ENCODE measurements at places on chromosomes 12 and 14. TPM values are rescaled to one million over a fixed set of nuclear protein-coding genes. Genes with fewer than 3 reads are reported as not detected.

- no peak for DNase-seq
These were observed 23.7 kb downstream of the VDR start for GRCh38 chr12:47881051-47881450.

DNA sequence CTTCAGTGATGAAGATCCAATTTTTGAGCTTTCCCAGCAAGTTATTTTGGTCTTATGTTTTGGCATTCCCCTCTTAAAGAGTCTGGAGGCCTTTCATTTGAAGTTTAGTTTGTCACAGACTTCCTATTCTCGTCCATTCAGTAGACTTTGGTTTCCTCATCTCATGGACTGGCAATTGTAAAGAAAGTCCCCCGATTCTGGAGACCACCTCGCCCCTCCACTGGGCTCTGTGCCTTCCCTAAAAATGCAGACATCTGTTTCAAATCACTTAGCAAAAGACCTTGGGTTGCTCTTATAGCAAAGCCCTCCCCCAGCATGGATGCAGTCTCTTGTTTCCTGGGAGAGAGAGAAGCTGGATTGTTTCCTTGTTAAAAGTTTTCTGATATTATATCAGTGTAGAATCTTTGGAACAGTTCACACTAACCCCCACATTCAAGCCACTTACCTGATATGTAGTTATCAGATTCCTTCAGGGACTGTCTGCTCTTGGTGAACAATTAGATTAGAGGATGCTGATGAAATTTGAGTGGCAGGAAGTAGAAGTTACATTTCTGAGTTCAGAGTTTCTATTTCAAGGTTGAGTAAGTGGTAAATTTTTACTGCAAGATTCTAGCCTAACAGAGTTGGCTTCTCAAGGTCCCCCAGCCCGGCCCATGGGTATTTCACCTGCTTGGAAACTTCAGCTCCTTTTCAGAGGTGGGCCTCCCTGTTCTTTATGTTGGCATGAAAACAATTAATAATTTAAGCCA lies 56.3 kb downstream of the PLXNC1 start:
- DNase-seq: no peak

DNA sequence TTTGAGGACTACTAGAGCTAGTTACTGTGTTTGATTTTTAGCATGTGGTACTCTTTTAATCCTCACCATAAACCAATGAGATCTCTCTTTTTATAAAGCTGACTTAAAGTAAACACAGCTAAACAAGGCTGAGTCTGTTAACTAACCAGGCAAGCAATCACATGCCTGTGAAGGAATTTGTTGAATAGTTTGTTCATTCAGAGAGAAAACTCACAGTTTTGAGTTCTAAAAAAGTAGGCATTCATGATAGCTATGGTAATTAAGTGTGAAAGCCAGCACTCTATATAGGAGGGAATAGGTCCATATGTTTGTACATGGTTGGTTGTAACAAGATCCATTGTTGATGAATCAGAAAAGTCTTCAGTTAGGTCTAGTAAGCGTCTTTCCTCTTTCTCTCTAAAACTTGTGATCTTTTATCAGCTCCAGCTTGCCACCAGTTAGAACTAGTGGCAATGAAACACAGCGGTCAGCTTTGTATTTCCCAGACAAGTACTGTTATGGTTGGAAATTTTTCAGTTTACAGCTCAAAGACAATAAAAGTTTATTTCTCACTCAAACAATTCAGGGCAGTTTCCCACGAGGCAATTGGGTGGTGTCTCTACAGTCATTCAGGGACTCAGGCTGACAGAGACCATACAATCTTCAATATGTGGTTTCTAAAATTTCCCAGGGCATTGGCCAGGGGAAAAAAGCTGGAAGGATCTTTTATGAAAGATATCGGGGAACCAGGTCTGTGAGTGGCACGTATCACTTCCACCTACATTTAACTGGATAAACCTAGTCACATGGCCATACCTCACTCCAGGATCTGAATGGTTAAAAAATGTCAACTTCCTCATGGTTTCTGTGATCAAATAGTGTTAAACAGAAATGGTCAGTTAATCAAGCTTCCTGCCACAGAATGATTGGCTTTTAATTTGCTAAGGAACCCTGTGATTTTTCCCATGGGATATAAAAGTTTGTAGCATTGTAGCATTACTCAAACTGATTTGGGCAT lies 203.1 kb downstream of the KIF21A start:
- no peak for DNase-seq

DNA sequence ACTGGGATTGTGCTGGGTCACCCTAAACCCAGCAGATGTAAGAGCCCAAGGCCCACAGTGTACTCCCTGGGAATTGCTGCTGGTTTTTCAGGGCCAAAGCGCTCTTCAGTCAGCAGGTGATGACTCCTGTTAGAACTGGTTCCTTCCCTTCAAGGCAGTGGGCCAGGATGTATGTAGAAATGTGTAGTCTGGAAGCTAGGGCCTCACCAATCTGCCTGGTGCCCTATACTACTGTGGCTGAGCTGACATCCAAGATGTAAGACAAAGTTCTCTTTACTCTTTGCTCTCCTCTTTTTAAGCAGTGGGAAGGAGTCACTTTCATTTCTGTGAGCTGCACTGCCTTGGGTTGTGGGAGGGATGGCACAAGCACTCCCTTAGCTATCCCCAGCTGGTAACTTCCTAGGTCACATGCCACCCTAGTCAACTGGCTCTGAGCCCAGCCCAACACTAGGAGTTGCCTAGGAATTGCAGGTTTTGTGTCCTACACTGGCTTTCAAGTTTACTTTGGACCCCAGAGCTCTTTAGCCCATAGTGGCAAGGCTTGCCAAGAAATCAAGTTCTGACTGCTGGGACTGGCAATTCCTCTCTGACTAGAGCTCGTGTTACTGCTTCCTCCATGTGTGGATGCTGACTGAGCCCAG lies 249.2 kb downstream of the C12orf50 start:
- DNase-seq: no peak

The RPGRIP1 gene
- 0.70 TPM for polyA plus RNA-seq

The GALNT6 gene
- 2.7 TPM for polyA plus RNA-seq

The DAAM1 gene
- polyA plus RNA-seq: 51.6 TPM
